Breast epithelium (tissue), 4 donors: ENCODE measurements at places on chromosomes 3 and 15. TPM values are rescaled to one million over a fixed set of nuclear protein-coding genes. Genes with fewer than 3 reads are reported as not detected.

DNA sequence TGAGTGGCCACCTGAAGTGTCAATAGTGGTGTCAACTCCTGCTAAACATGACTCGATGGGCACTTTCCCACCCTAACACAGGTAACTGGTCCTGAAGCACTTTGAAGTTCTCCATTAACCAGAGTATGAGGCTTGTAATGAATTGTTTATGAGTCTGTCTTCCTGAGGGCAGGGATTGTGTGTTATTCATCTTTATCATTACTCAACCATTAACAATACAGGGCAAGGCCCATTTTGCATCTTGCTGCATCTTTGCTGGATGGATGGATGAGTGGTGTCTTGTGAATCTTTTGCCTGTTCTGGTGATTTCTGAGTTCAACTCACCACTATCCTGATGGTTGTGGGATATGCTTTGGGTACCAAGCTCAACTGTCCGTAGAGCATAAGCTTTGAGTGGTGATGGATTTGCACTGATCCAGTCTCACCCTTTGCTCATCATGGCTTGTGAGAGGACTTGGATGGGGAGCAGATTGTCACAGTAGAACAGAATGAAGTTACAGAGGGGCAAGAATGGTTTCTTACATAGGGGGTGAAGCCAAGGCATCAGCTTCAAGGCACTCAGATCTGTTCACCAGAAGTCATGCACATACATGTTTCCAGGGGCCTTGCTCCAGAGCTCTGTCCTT, 22.3 kb upstream of the EPB42 start:
- DNase-seq, result no peak

- DNase-seq, result no peak
These were observed 146.2 kb upstream of the SEMA6D start for GRCh38 chr15:47570881-47571640.

DNA sequence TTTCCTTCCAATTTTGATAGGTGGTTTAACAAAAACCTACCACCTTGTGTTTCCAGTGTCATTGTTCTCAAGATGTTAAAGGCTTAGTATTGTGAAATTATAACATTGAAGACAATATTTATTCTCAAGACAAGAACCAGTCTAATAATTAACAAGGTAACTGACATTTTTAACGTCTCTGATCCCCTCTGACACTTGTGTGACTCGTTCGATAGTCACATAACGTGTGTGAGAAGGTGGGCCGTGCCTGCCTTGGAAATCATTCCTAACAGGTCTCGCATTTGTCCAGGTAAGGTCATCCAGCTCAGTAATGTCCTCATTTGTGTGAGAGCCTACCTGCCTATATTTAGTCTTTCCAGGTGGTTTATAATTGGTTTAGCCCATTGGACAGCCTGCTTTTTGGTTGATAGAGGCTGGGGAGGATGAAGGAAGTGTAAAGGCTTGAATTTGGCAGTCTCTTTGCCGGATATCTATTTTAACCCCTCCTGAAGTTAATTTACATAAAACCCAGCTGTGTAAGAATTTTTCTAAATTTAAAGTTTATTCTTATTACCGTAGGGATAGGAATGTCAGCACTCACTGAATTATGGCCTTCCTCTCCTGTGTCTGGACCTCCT, 94.4 kb downstream of the AKAP13 start:
- DNase-seq, result no peak

DNA sequence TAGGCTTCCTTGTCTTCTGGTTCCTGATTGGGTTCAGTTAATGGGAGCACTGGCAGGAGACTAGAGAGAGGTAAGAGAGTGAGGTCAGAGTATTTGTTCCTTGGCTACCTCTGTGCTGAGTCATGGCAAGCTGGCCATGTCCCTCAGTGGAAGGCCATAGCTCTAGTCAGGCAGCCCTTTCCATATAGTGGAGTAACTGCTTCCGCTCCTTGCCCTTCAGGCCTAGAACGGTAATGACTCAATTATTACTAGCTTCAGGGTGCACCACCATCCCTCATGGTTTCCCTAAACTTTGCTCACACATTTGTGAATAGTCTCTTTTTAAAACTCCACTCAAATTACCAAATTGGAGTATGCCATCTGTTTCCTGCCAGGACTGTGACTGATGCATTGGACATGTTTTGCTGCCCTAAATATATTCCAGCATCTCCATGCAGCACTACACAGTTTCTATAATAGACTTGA, 10.5 kb upstream of the ANO10 start:
- DNase-seq, result no peak

DNA sequence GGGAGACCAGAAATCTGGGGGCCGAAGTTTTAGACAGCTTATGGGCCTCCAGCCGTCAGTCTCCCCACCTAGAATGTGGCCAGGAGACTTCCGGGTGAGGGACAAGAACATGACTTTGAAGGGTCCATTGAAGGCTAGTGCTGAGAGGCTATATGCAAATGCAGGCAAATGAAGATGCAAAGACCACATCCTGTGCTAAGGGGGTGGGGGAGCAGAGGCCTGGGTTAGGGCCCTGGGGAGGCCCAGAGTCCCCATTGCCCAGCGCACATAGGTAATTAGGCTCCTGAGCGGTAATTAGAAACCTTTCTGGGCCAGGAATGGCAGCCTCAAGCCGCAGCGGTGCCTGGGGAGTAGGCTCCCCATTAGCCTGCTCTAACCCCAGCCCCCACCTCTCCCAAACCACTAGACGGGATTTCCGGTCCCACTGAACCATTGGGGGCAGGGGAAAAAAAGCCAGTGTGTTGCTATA, 6.8 kb downstream of the CSK start:
- no peak for DNase-seq

DNA sequence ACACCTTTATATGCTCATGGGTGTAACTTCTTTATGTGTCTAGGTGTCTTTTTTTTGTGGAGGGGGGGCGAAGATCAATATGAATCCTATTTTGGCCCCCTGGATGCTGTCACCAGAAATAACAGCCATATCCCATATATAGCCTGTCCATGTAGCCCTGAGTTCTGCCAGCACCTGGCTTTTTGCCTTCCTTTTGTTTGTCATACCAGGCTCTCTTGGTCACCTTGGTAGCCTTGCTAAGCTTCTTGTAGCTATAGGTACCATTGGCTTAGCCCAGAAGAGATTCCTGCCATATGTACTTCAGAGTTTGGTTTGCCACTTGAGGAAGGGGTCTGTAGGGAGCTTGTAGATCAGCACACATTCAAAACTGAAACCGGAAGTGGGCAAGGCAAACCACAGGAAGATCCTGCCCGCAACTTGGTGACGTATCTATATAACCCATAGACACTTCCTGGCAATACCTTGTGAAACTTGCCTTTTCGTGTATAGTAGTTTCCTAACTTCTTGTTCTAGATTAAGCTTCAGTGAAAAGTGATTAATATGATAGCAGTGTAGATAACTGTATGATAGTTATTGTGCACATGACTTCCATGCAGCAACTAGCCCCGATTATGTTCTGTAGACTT, 11.9 kb downstream of the RASA2 start:
- DNase-seq, result no peak

DNA sequence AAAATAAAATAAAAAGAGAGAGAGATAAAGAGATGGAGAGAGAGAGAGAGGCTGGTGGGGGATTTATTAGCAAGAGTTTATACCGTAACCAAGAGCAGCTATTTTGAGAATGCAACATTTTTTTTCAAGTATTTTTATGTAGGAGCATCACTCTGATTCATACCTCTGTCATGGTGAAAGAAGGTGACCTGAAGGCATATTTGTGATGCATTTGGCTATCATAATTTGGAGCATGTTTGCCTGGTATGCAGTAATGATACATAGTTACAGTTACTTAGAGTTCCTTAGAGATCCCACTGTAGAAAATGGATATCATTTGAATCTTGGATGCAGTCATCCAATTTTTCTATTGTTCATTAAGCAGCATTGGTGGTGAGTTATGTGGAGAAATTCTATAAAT, 1472.4 kb downstream of the SI start:
- DNase-seq, result no peak

DNA sequence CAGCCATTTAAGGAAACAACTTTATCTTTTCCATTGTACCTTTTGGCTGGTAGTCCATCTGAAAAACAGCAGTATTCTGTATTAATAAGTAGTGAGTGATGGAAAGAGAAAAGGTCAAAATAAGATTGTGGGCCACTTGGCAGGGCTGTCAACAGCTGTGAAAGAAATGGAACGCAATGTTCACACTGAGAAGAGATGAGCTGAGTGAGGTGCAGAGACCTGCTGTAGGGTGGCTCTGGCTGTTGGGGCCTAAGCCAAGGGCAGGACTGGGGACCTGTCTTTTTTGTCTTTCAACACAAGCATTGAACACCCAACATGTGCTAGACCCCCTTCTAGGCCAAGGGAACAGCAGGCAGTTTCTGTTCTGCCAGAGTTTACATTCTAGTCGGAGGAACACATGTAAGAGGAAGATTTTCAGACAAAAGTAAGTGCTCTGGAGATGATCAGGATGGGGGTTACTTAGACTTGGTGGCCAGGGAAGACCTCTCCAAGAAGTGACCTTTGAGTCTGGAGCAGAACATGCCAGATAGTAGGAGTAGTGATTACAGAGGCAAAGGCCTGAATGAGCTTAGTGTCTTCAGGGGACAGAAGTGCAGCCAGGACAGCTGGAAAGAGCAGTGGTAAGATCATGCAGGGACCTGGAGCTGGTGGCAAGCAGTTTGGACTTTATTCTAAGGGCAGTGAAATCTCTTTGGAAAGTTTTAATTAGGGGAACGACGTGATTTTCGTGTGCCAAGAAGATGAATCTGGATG, 29.6 kb downstream of the TSEN2 start:
- no peak for DNase-seq

DNA sequence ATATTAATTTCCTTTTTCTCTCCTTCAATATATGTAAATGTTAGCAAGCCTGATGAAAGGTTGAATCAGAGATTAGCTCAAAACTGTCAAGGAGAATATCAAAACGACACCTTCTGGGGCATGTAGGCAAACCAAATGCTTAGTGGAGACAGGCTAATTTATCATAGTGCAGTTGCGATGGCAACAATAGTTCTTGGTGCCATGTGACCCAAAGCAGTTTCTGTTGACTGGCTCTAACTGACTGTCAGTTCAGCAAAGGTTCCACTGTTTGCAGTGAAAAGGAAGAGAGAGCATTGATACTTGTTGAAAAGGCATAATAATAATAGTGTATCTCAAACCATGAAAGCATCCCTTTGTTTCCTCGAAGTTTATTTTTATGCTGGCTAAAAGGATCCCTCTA, 513.9 kb downstream of the NLGN1 start:
- no peak for DNase-seq

GRCh38 chr3:10594915-10595314, 89.5 kb upstream of the ATP2B2 start:
- no peak for DNase-seq

- no peak for DNase-seq
These were observed 54.9 kb downstream of the IGF1R start for GRCh38 chr15:98703126-98703685.

DNA sequence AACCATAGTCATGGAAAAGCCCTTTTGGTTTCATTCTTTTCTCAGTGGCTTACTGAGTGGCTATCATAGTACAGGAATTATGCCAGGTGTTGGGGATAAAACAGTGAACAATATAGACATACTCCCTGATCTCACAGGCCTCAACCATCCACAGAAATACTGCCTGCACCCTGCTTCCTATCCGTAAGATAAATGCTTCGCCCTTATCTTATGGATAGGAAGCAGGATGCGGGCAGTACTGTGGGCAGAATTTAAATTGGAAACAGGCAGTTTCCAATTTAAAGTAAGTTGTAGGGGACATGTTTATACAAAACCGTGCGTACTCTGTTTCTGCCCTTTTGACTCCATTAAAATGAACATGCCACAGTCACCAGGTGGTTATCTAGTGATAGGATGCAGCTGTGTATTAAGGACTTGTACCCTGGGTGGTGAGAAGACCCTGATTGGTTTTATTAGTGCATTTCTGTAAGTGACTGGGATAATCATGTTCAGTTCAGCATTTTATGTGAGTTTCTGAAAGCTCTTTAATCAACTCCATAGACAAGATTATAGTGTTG, 141.8 kb upstream of the BHLHE40 start:
- DNase-seq, result no peak

DNA sequence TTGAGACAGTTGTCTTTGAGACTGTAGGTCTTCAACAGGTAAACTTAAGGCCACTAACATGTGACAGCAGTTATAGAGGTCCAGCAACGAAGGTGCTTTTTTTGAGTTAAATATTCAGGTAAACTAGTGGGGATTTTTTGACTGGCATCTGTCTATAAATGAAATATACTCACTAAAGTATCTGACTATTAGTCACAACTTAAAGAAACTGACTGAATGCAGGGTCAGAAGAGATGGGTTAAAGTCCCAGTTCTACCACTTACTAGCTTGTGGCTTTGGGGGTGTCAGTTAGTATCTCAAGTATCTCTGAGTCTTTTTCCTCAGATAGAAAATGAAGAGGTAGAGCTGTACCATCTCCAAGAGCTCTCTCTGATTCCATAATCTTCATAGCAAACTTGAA, 18.0 kb downstream of the MIX23 start:
- DNase-seq, result no peak

GRCh38 chr3:174651951-174652350, 207.2 kb upstream of the NAALADL2 start:
- no peak for DNase-seq

DNA sequence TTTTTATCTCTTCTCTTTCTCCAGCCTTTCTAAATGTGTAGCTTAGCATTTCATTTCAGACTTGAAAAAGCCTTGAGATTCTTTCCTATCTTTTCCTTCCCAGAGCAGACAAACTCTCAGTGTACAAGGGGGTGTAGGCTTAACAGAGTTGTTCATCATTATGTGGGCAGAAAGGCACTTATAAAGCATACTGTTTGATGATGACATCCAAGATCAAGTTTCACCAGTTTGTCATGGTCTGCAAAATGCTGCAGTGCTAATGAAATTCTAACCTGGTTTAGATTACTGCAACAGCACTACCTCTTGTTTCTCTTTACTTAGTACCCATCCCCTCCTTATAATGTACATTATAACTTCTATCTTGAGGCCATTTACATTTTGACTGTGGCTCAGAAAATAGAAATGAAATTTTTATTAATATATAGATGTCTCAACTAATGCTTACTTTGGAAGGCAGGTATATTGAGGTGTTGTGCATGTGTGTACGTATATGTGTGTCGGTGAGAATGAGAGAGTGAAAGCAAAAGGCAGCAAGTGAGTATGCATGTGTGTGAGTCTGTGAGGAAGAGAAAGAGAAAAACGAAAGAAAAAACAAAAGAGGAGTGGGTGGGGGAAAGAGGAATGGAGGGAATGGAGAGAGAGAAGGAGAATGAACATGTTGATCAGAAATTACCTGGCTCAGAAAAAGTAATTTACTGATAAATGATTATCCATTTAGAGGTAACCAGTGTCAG, 1043.6 kb downstream of the TUSC7 start:
- DNase-seq, result no peak

GRCh38 chr3:14426305-14426620, 23.9 kb downstream of the SLC6A6 start:
- no peak for DNase-seq

NIT2 gene
- total RNA-seq, result 43.3 TPM

IGDCC3 gene
- total RNA-seq, result not detected

MUSTN1 gene
- 6.9 TPM for total RNA-seq

ALDH1A3 gene
- total RNA-seq, result 44.9 TPM

GLT8D1 gene
- 65.7 TPM for total RNA-seq

NR2E3 gene
- 2.9 TPM for total RNA-seq

PLIN1 gene
- total RNA-seq, result 2,292 TPM

GP9 gene
- 0.48 TPM for total RNA-seq

ASB14 gene
- not detected for total RNA-seq

BSN gene
- 0.33 TPM for total RNA-seq
